ENCODE measurements at places on chromosomes 12 and 14.

GRCh38 chr14:95577067-95577800 lies 42.4 kb downstream of the GLRX5 start:
- no peak for DNase-seq

GRCh38 chr14:87207756-87208155 lies 785.2 kb downstream of the GALC start:
- no peak for DNase-seq

DNA sequence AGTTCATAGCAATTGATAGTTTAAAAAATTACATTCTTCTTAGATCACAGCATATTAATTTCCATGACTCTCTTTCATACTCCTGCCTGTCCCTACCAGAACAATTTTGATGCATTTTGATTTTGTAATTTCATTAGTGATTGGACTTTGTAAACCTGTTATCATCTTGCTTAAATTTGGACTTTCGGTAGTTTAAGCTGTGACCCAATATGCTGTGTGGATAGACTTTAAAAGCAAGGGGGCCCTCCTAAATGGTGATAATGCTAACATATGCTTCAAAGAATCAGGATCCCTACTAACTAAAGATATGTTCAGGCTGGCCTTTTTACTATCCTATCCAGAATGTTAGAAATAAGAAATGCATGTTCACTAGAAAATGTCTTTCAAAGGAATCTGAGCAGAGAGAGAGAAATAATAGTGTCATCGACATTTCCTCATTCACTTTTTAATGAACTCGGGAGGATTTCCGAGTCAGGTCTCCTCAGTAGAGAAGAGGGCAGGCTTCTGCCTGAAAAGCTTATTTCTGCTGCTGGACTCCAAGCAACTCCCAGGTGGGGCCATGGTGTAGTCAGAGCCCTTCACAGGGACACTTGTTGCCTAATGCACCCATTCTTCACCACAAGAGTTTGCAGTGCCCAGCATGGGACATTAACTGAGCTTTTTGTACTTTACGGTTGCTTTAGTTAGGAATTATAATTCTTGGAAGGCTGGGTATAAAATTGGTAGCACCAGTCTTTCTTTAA lies 16.7 kb downstream of the SLC38A4 start:
- DNase-seq = no peak

- DNase-seq = no peak
These were observed 50.2 kb downstream of the FOXN4 start for GRCh38 chr12:109258607-109259544.

DNA sequence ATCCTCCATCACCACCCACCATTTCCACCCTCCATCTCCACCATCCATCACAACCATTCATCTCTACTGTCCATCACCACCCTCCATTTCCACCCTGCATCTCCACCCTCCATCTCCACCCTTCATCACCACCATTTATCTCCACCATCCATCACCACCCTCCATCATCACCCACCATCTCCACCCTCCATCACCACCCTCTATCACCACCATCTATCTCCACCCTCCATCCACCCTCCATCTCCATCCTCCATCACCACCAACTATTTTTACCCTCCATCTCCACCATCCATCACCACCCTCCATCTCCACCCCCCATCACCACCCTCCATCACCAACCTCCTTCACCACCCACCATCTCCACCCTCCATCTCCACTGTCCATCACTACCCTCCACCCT lies 4.7 kb upstream of the CEP170B start:
- DNase-seq = no peak

DNA sequence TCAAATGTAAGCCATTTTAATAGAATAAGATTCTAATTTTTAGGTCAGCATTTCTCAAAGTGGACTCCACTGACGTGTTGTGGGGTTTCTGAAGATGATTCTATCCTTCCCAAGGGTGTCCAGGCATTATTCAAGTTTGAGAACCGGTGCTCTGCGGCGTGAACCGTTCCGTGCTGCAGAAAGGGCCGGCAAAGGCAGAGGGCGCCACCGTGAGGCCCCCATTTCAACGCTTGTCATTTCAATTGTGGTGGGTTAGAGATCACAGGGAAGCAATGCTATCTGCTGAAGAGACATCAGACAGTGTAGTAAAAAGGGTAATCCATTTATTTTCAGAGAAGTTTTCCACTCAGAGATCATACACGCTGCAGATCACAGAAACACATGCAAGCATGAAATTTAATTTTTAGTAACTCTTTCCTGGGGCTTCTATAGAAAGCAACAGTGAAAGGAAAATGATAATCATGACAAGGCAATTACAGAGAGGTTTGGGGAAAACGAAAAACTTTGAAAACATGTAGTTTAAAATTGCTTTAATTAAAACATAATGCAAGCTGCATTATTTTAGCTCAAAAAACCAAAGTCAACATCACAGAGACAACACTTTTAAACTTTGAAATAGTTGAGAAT lies 201.7 kb downstream of the EXOC5 start:
- DNase-seq = peak; percentile 2

DNA sequence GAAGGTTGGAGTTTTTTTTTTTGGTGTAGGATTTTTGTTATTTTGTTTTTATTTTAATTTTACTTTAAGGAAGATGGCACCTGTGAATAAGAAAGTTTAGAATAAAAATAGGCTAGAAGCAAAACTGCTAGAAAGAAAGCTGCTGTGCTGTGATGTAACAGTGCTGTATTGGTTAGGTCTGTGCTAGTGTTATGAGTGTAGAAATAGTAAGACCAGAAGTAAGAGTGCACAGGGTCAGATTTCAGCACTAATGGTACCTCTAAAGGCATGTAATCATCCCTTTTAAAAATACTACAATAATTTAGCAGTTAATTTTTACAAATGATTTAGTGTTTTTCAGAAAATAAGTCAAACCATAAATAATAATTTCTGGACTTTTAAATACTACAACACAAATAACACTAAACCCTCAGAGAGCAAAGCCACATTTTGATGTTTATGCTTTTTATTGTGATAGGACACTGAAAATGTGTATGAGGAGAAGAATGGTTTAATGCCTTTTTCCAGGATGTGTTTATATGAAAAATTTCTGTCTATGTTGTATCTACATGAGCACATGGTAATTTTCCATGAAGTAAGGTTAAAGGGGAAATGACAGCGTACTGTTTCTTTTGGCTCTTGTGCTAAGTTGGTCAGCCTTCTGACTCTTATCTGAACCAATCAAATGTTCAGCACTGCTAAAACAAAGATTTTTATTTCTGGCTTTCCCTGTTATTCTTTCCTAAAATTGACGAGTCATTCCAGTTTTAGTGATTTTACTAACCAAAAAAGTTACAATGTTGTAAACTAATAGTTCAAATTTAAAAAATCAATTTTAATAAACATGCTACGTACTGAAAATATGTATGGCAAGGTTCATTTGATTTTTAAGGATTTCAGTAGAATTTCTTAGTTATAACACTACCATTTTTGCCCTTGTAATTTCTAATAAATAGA lies 96.1 kb downstream of the PPHLN1 start:
- DNase-seq = peak; percentile 42

- no peak for DNase-seq
These were observed 708.5 kb downstream of the C12orf50 start for GRCh38 chr12:87320724-87321123.

DNA sequence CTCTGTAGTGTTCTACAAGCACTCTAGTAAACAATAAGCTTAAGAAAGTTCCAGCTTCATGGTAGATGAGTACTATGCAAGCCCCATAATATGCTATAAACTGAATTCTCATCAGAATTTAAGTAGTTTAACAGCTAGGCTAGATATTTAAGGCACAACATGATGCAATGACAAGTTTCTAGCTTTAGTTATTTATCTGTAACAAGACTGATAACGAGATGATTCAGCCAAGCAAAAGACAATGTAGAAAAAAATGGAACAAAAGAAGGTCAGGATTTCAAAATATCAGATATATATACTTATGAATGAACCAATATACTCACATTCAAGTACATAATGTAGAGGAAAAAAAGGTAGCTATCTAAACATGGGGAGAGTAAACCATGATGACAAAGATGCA lies 61.0 kb upstream of the RERGL start:
- DNase-seq = no peak

GRCh38 chr12:26467351-26467750 lies 272.0 kb downstream of the SSPN start:
- no peak for DNase-seq

- no peak for DNase-seq
These were observed 476.7 kb downstream of the NOVA1 start for GRCh38 chr14:26121181-26121580.

DNA sequence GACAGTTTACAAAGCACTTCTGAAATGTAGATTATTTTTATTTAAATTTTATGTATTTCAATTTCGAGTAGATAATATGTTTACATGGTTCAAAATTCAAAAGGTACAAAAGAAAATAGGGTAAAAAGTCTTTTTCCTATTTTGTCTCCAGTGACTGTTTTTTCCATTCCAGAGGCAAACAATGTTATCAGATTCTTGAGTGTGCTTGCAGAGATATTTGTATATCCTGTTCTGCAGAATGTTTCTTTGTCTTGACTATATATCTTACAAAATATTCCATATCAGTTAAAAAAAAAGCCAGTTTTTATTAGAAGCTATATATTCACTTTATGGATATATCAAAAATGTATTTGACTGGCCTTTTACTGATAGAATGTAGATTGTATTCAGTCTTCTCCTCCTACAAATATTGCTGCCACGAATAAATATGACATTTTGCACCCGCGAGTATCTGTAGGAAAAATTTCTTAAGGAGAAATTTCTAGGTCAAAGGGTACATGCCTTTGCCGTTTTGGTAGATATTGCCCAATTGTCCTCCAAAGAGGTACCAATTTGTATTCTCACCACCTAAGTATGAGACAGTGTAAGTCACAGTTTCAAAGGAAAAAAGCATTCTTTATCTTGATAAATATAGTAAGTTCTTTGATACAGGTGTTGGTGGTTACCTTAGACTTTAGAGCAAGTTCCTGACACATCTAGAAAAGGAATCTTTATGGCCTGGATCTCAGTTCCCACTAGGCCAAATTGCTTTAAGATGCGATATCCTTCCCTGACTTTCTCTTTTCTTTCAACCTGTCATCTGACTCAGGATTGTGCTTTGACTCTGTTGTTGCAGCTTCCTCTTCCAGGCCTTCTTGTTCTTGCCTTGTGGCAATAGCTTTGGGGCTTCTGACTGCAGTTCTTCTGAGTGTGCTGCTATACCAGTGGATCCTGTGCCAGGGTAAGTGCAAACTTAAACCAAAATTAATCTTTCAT lies 2.3 kb downstream of the KLRG1 start:
- peak; percentile 59 for DNase-seq

DNA sequence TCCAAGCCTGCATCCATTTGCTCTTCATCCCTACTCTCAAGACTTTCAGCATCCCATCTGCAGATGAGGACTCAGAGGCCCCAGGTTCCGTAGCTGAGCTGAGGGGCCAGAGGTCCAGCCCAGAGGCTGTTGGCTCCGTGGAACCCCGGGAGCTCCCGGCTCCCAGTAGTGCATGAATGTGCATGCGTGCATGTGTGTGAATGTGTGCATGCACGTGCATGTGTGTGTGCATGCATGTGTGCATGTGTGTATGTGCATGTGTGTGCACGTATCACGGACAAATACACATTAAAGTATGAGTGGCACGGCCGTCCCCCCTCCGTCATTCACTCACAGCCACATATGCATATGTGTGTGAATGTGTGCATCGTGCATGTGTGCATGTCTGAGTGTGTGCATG lies 149.9 kb downstream of the KIF26A start:
- DNase-seq = no peak

GRCh38 chr12:53344824-53345485 lies 8.8 kb upstream of the SP7 start:
- peak; percentile 60 for DNase-seq

GRCh38 chr14:33014710-33015109 lies 76.0 kb downstream of the NPAS3 start:
- no peak for DNase-seq

DNA sequence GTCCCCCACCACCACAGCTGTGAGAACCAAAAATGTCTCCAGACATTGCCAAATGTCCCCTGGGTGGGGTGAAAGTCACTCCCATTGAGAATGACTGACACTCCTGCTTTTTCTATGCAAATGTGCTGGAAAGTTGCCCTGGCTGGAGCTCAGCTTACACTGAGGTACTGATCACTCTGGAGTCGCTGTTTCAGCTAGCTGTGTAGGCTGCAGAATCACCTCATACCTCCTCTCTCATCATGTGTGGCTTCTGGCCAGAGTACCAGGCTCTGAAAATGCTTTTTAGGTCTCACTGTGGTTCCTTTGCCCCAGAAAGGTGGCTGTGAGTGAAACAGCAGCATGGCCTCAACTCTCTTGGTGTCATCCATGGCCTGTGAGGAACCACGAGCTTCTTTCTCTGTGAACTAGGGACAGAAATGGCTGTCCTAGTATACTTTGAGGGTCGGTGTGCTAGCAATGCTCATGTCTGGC lies 414.4 kb downstream of the DPF3 start:
- no peak for DNase-seq

DNA sequence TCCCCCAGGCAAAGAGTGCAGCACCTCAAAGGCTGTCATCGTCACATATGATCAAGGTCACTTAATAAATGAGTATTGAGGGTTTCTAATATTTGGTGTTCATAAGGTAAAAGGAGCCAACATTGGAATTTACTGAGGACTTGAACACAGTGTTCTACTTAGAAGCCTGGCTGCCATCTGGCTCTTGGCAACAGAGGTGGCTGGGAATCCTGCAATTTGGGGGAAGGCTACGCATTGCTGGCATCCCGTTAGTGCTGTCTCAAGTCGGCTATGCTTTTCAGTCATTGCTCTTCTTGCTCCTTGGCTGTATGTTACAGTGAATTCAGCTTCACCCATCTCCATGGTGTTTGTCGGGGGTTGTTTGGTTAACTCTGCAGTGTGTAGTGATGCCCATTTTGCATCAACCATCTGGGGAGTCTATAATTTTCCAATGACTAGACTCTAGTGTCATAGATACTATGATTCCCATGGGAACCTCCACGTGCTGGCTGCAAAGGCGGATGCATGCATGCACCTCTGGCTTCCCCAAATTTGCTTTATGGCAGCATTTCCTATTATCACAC lies 12.9 kb upstream of the SLC24A4 start:
- no peak for DNase-seq

DNA sequence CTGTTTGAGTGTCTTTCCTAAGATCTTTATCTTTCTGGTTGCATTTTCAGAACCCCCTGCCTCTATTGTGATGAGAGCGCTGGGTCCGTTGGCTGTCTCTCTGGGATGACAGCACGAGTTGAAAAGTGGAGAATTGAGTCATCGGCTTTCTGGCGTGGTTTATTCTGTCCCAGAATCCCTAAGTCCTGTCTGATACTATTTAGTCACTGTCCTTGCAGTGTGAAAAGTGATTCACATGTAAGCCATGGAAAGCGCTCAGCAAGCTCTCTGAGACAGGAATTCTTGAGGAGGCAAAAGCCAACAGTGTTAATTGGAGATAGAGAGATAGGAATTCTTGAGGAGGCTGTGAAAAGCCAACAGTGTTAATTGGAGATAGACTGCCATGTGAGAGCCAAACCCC lies 121.7 kb downstream of the CHST11 start:
- DNase-seq = peak; percentile 38

DNA sequence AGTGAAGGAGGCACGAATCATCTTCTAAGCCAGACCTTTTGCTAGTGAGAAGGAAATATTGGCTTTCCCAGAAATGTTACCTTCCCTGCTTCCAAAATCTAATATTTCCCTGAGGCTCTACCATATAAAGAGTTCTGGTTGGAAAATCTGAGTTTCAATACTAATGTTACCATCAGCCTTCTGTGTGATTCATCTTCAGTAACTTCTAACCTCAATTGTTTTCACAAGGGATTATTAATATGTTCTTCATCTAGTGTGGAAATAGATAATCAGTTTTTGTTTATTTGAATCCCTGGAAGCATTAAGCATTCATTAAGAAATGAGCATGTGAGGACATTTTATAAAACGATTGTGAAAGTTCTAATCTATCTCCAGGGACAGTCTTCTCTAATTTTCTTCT lies 720.9 kb downstream of the AACS start:
- no peak for DNase-seq

GRCh38 chr12:101773650-101774162 lies 34.4 kb upstream of the SYCP3 start:
- DNase-seq = peak; percentile 85
